Psoas muscle (tissue), 8 donors: ENCODE measurements at places on chromosomes 1 and 21. TPM values are rescaled to one million over a fixed set of nuclear protein-coding genes. Genes with fewer than 3 reads are reported as not detected.
A peak's percentile ranks its signal among the peaks of the same experiment; 100 is the strongest.

GRCh38 chr1:33348194-33348593, 27.3 kb upstream of the A3GALT2 start:
- peak overlapping the region; percentile 85 for H3K4me3 ChIP-seq
- no peak for DNase-seq
- peak overlapping the region; percentile 98 for H3K27ac ChIP-seq
- peaks cover 30% of the 10 kb centered on the region for H3K36me3 ChIP-seq
- peaks cover 53% of the 10 kb centered on the region for H3K4me1 ChIP-seq

DNA sequence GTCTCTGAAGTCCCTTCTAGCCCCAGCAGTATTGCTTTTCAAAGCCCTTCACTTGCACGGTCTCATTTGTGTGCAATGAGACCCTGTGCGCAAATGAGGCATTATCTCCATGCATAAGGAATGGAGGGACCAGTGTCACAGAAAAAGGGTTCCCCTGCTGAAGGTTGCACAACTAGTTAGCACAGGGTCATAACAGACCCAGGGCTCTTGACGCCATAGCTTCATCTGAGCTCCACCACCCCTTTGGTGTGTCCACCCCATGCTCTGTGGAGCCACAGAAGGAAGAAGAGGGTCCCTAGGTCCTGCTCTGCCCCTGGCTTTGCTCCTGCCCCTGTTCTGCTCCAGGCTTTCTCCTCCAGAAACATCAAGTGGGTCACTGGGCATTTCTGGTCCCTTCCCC, 12.6 kb downstream of the SH2D2A start:
- H3K27me3 ChIP-seq = no peaks in the 10 kb centered on the region
- DNase-seq = no peak
- peaks cover 4% of the 10 kb centered on the region for H3K36me3 ChIP-seq

- no peaks in the 10 kb centered on the region for H3K4me1 ChIP-seq
- H3K27me3 ChIP-seq = no peaks in the 10 kb centered on the region
- no peaks in the 10 kb centered on the region for H3K36me3 ChIP-seq
- no peak overlapping the region for H3K27ac ChIP-seq
- no peak overlapping the region for H3K4me3 ChIP-seq
Observed at GRCh38 chr1:69400128-69400527, 167.6 kb upstream of the LRRC7 start.

DNA sequence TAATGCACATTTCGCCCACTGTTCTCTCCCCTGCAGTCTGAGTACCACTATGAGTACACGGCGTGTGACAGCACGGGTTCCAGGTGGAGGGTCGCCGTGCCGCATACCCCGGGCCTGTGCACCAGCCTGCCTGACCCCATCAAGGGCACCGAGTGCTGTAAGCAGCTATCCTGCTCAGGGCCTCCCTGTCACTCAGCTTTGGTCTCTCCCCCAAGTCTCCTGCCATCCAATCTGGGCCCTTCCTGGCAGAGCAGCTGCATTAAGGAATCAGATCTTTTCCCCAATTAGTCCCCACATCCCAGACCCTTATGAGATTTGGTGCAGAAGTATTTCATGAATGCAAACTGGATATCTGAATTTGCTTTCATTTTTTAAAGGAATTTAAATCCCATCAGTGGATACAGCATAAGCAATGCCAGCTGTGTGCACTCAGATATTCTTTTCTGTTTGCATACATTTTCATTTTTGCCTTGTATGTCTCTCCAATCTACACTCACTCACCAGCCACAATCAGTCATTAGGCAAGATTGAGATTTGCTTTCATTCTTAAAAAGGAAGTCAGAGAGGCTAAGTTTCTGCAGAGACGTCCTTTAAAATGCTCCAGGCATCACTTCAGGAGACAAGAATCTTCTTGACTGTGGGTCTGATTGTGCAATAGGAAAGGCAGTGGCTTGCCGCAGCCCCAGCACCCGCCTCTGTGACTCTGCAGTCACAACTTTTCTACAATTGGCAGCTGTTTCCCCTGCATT, 48.1 kb downstream of the ELAPOR1 start:
- H3K36me3 ChIP-seq = no peaks in the 10 kb centered on the region
- H3K27ac ChIP-seq = no peak overlapping the region
- H3K4me1 ChIP-seq = no peaks in the 10 kb centered on the region
- H3K4me3 ChIP-seq = no peak overlapping the region

DNA sequence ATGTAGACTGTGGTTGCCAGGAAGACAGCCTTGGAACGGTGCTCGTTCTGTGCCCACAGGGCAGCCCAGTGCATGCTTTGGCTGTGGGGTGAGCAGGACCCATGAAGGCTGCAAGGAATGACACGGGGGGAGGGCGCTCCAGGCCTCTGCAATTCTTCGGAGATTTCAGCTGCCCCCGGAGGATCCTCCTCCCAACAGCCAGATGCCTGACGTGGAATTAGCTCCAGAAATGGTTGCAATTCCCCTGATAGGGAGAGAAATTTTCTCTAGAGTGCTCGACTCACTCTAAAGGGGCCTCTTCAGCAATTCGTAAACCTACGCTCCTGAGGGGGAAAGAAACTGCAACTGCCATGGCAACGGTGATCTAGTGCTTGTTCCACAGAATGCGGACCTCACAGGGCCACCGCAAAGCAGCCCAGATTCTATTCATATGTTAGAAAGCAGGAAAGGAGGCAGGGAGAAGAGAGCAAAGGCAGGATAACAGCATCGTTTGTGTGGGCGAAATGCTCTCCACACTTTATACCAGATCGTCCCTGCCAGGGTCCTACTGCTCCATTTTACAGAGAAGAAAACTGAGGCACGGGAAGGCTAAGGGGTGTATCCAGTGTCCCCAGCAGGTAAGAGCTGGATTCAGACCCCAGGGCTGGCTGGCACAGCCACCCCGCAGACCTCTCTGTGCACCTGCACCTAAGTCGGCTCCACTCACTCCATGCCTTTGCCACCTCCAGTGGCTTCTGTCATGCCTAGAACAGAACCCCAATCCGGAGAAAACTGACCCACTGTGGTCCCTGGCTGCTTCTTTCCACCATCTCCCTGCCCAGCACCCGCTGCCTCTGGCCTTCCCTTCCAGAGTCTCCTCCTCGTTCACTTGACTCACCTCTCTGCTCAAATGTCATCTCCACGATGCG, 11.9 kb upstream of the PDE9A start:
- H3K4me1 ChIP-seq = no peaks in the 10 kb centered on the region
- H3K36me3 ChIP-seq = no peaks in the 10 kb centered on the region
- H3K27me3 ChIP-seq = peaks cover 56% of the 10 kb centered on the region
- peak; percentile 44 for DNase-seq
- H3K4me3 ChIP-seq = no peak overlapping the region

- H3K4me1 ChIP-seq = no peaks in the 10 kb centered on the region
- no peak overlapping the region for H3K4me3 ChIP-seq
- no peaks in the 10 kb centered on the region for H3K36me3 ChIP-seq
- no peak overlapping the region for H3K27ac ChIP-seq
- no peaks in the 10 kb centered on the region for H3K27me3 ChIP-seq
- DNase-seq = no peak
Observed at GRCh38 chr1:147218606-147219005, 6.5 kb downstream of the FMO5 start.

DNA sequence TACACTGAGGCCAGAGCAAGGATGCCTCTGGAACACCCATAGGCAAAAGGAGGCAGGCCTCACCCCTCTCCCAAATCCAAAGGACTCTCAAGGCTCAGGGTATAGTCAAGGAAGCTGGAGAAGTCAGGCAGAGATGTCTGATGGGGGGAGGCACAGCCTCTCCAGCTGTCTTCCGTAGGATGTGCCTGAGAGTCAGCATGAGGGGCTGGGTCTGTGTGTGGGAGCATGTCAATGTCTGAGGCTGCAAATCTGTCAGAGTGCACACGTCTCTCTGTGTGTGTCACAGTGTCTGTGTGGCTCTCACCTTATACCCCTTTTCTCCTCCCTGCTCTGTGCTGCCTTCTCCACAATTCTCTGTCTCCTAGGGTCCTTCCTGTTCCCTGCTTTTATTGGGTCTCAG, 4.0 kb downstream of the HPCAL4 start:
- H3K4me3 ChIP-seq = no peak overlapping the region
- no peak for DNase-seq
- no peaks in the 10 kb centered on the region for H3K27me3 ChIP-seq
- H3K36me3 ChIP-seq = no peaks in the 10 kb centered on the region
- H3K4me1 ChIP-seq = peaks cover 5% of the 10 kb centered on the region

GRCh38 chr1:40451238-40451585, 936 bp downstream of the ZFP69B start:
- H3K4me3 ChIP-seq = peak overlapping the region; percentile 81
- H3K27ac ChIP-seq = no peak overlapping the region
- H3K36me3 ChIP-seq = no peaks in the 10 kb centered on the region
- no peaks in the 10 kb centered on the region for H3K27me3 ChIP-seq
- DNase-seq = no peak

DNA sequence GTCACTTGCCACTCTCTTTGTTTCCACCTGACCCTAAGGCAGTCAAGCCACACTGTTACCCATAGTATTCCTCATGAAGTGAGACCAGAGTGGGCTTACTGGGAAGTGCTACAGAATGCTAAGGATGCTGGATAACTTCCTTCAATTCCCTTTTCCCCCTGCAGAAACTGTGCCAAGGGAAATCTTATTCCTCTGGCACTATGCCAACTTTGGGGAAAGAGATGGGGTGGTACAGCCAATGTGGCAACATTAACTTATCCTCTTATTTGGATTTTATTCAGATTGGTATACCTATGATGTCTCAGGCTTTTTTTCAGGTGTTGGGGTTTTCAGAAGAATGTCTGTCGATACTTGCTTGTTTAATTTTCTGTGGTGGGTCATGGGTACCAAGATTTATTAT, 599.4 kb upstream of the PBX1 start:
- no peaks in the 10 kb centered on the region for H3K27me3 ChIP-seq
- no peak for DNase-seq
- H3K27ac ChIP-seq = no peak overlapping the region
- no peak overlapping the region for H3K4me3 ChIP-seq
- no peaks in the 10 kb centered on the region for H3K4me1 ChIP-seq

GRCh38 chr1:151976015-151976343, 17.7 kb downstream of the S100A10 start:
- no peak overlapping the region for H3K4me3 ChIP-seq
- peaks cover 3% of the 10 kb centered on the region for H3K4me1 ChIP-seq
- peaks cover 9% of the 10 kb centered on the region for H3K27me3 ChIP-seq
- DNase-seq = no peak
- no peak overlapping the region for H3K27ac ChIP-seq
- H3K36me3 ChIP-seq = no peaks in the 10 kb centered on the region

DNA sequence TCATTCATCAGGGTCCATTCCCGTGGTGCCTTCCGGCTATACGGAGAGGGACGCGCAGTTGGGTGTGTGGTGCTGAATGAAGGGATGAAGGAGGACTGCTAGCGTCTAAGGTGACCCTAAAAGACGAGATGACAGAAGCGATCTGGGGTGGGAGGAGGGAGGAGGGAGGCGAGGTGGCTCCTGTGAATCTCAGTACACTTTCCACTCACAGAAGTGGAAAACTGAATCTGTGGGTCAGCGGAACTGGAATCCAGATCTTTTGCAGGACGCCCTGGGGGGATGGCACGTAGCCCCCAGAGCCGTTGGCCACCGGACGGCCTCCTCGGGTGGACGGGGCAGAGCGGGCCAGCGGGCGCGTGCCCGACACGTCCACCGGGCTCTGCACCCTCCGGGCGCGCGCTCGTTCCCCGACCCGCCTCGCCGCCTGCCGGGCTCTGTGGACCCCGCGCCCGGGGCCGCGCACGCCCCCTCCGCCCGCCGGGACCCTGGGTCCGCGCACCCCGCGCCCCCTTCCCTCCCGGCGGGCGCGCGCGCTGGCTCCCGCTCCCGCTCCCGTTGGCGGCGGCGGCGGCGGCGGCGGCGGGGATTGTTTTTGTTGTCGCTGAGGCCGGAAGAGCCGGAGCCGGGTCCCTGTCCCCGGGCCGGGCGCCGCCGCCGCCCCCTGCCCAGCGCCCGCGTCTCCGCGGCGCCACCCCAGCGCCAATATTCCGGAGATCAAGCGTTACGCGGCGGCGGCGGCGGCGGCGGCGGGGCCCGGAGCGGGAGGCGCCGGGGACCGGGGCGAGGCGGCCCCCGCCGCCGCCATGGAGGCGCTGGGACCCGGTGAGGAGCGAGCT, at the start of gene AGO4:
Gene AGO4 (plus strand): TSS at position 403 of the 836 bp plus-strand sequence. CDS start 401 bp downstream, at position 804.
- peak within 1 kb of the TSS; percentile 89 for H3K4me3 ChIP-seq
- H3K36me3 ChIP-seq = no peaks in the 10 kb centered on the region
- DNase-seq = peak; percentile 81

- H3K4me1 ChIP-seq = no peaks in the 10 kb centered on the region
- DNase-seq = no peak
- no peak overlapping the region for H3K27ac ChIP-seq
- no peak overlapping the region for H3K4me3 ChIP-seq
- H3K27me3 ChIP-seq = no peaks in the 10 kb centered on the region
Observed at GRCh38 chr1:9174243-9174642, 45.3 kb upstream of the GPR157 start.

GRCh38 chr1:216576234-216576937, 146.8 kb downstream of the ESRRG start:
- H3K4me3 ChIP-seq = no peak overlapping the region
- no peaks in the 10 kb centered on the region for H3K36me3 ChIP-seq
- DNase-seq = no peak
- no peak overlapping the region for H3K27ac ChIP-seq

TMEM82 gene
- not detected for total RNA-seq

CELA2A gene
- not detected for total RNA-seq

TAF13 gene
- total RNA-seq = 68.8 TPM

EFNA3 gene
- total RNA-seq = 0.57 TPM
